ENCODE measurements at places on chromosomes 1 and 21.

GRCh38 chr1:29556657-29557056 lies 320.3 kb downstream of the PTPRU start:
- DNase-seq = no peak

DNA sequence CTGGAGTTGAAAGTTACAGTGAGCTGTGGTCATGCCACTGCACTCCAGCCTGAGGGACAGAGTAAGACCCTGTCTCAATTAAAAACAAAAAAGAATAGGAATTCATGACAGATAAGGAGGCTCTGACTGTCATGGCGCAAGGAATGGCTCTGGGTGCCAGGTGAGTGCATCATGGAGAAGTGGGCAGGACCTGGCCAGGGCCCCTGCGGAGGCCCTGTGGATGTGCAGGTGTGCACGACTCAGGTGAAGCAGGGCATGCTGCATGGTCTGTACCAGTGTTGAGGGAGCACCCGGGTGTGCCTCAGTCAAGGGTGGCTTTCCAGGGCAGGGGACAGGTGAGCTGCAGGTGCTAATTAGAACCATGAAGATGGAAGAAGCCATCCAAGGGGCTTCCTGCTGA lies 14.0 kb downstream of the SLC1A7 start:
- DNase-seq = no peak

GRCh38 chr21:34148826-34149558 lies 75.6 kb downstream of the MRPS6 start:
- no peak for DNase-seq

DNA sequence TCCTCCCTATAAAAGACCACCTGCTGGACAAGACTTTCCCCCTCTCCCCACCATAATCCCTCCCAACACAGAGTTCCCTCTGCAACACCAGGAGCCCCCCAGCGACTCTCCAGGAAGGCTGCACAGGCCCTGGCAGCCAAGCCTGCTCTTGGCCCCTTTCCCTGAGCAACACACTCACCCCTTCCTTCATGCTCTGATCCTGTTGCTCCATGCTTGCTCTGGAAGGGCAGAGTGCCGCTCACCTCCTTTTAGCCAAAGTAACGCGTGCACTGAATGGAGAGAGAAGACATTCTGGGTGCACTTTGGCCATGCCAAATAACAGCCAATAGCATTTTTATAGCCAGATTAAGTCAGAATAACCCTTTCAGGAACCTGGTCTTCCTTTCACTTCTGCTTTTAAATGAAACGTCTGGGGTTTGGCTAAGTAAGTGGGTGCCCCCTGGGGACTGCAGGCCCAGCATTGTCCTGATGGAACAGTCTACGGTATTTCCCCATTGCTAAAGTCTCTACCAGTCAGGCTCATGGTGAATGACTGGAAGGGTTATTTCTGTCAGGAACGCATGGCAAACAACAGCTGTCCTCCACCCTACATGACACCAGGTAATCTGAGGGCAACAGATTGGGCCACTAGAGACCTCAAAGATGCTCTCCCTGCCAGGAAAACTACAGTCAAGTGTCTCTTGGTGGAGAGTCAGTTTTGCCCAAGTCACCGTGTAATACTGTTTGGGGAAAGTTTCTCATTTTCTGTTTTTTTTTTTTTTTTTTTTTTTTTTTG lies at the start of gene SLC2A5:
SLC2A5 (minus strand) TSS at position 310 of the 775 bp plus-strand sequence; CDS start at position 211, 99 bp downstream.
- DNase-seq = peak; percentile 65

DNA sequence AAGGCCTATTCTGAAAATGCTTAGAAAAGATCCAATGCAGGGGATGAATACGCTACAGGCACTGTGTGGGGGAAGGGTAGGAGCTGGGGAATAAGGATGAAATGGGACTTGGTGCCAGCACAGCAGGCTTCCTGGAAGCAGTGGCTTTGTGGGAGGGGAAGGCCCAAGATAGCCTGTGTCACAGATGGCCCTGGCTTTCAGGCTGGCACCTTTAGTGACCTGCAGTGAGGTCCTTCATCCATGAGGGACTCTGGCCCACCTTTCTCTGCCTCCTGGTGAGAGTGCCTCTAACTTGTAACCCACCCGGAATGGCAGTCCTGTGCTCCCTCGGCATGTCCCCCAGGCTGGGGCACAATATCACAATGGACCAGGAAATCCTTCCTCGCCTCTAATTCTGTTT lies 919 bp downstream of the CHI3L1 start:
- no peak for DNase-seq

- DNase-seq = no peak
These were observed 10.1 kb downstream of the ICMT start for GRCh38 chr1:6225651-6226050.

DNA sequence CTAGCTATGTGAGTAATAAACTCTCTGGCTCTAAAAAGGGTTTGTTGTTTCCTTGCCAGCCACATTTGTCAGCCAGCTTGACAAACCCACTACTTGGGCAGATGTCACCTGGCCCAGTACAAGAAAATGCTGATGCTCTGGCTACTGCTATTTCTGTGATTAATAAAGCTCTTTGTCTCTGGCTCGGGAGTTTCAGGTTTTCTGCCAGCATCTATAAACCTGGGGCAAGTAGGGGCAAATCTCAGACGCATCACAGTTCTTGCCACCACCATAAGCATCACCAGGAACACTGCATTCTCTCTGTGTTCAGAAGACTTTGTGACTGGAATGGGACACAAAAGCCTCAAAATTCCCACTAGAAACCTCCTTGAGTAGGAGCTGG lies 2.5 kb downstream of the ITLN2 start:
- no peak for DNase-seq

GRCh38 chr1:159068886-159069285 lies 7.7 kb downstream of the AIM2 start:
- peak; percentile 31 for DNase-seq

DNA sequence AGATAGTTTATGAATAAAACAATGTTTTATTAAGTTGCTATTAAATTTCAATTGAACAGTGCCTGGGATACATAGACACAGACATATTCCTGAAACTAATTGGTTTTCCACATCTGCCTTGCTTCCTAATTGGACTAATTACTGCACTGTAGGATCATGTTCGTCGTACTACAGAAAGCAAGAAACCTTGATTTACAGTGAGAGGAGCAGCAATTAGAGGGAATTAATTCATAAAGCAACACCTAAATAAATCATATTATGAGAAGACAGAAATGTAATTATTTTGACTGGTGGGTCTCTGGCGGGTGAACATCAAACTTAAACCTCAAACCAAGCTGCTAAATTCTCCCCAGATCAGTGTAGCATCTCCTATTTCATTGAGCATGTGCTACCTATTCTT lies 124.6 kb upstream of the CAMK1G start:
- no peak for DNase-seq

- no peak for DNase-seq
These were observed 98.3 kb downstream of the DUSP10 start for GRCh38 chr1:221643404-221644144.

GRCh38 chr21:28856588-28857250 lies 136.0 kb downstream of the LTN1 start:
- no peak for DNase-seq

DNA sequence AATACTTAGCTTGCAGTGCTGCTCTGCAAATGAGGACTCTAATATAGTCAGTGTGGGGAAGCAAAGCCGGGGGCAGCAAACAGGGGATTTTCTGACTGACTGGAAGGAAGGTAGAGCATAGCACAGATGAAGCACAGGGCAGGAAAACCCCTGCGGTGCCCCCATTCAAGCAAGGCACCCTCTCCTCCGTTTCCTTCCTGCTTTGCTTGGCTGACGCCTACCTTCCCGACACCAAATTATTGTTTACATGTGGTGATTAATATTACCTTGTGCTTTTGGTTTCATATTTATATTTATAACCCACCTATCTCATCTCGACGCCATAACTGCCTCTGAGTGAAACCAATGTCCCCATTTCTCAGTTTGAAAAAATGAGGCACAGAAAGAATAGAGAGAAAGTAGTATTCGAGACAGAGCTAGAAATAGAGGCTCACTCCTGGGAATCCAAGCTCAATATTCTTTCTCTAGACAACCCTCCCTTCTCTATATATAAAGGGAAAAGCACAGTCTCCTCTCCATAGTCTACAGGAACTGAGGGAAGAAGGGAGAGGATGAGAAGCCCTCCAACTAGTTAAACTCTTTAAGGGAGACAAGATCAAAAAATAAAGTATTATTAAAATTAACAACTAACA lies 41.3 kb downstream of the PIK3C2B start:
- DNase-seq = peak; percentile 88

GRCh38 chr1:45979074-45979777 lies 153.2 kb downstream of the PIK3R3 start:
- no peak for DNase-seq

DNA sequence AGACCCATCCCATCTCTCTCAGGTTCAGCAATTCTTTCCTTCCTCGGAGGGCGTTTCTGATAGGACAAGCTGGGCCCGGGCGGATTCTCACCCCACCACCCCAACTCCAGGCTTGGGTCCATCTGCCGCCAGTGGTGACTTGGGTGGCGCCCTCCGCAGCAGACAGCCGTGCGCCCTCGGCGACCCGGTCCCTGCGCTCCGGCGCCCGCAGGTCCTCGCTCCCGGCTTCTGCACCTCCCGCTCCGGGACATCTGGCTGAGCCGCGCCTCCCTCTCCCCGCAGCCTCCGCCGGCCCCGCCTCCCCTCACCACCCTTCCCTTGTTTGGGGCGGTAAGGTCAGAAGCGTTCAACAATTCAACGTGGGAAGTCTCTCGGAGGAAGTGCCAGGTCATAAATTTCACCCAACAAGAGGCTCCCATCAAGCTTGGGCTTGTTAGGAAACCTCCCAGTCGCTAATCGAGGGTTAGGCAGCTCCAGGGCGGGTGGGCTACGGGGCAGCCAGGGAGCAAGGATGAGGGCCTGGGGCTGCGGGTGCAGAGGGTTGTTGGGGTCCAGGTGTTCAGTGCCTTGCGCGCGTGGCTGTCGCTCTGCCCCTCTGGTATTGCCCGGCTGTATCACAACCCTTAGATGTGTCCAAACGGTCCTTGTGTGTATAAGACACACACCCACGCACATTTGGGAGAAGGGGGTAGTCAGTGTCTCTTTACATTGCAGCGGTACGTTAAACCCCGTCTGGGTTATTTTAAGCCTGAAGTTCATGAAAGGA lies 39.8 kb downstream of the OLIG1 start:
- no peak for DNase-seq

- DNase-seq = no peak
These were observed 21.4 kb downstream of the PEA15 start for GRCh38 chr1:160226623-160227022.

DNA sequence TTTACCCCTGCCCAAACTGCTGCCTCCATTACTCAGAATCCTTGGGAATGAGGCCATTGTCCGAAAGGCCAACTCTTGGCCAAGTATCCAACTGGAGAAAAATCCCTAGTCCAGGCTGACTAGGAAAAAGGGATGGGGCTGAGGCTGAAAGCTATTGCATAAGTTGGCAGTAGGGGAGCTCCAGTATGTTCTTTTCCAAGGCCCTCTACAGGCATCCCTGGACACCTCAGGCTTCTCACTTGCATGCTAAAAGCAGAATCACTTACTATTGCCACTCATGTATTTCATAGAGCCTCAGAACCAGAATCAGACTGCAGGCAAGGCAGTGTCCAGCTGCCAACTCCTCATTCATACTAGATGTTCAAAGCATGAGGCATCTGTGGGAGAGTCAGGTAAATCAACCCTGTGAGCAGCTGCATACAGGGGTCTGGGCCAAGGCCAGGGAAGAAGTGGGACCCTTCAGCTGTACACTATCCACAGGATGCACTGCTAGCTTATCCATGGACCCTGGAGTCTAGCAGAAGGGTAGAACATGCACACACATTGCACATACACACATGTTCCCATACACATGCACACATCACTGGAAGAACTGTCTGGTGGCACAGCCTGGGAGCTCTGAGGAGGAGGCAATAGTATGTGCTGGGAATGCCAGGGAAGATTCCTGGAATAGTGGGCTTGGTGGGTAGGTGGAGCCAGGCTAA lies 195.3 kb downstream of the C1orf94 start:
- DNase-seq = no peak

DNA sequence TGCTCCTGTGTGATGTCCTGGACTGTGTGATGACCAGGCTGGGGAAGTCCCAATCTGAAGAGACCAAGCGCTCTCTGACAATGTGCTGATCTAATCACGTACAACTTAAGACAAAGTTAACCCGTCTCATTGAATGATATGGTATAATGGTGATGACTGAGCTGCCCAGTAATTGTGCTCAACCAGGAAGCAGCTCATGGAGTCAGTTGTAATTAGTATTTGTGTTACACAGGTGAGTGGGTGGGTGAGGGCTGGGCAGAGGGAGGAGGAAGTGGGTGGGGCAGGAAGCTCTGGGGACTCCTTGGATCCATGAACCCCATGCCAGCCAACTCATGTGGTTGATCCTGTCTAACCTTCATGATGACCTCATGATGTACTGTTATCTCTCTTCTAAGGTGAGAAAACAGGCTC lies 8.7 kb upstream of the ECE1 start:
- DNase-seq = peak; percentile 32

DNA sequence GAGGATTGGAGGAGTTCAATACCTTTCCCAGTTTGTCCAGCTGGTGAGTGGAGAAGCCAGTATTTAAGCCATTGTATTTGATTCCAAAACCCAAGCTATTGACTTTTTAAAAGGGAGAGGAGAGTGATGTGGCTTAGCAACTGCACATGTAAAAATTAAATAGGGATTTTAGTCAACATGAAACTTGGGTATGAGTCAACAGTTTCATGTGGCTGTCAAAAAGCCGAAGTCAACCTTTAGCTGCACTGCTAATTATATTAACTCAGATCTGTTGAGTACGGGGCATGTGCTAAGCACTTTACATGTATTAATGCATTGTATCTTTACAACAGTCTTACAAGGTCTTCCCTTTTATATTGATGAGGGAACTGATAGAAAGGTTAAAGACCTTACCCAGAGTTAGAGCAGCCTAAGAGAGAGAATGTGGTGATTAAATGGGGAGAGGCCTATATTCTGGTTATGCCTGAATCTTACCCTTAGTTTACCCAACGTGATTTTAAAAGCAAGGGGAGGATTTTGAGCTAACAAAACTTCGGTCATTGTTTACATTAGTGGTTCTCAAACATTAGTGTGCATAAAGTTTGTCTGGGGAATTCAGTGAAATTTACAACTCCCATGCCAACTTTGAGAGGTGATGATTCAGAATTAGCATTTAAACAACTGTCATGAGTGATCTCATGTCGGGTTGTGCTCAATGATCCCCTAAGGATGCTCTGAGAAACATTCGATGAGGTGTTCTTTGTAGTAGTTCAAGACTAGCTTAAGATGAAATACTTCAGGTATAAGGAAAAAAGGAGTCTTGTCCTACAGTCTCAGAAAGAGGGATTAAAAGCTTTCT lies 6.9 kb upstream of the SLC35F3 start:
- no peak for DNase-seq

DNA sequence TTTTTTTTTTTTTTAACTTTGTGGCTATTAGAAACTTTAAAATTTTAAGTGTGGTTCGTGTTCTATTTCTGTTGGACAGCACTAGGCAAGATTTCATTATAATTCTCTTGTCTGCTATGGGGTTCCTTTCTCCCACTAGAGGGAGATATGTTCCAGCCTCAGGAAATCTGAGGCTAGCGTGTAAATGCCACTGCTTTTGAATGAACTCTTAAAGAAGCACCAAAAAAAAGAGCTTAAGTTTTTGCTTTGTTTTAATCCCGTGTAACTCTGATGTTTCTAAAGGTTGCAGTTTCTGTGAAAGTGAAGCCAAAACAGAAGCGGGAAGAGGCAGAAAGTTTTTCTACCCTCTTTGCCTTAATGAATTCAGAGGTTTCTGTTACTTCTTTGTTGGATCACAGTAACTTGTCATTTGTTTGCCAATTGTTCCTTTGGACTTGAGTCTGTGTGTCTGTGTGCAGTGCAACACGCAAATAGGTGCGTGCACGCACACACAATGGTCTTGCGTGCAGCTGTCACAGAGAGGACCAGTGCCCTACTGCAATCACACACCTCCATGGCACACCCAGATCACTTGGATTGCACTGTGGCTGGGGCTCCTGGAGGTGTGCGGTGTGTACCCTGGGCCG lies 32.3 kb downstream of the HHAT start:
- no peak for DNase-seq

- no peak for DNase-seq
These were observed 73.5 kb upstream of the KAZN start for GRCh38 chr1:14524826-14525636.
